Activated T-cell treated with anti-CD3 and anti-CD28 coated beads for 4 hours (primary cell): ENCODE measurements at places on chromosomes 4 and X.

GRCh38 chr4:24169956-24170355 lies 280.1 kb upstream of the PPARGC1A start:
- no peak for DNase-seq

DNA sequence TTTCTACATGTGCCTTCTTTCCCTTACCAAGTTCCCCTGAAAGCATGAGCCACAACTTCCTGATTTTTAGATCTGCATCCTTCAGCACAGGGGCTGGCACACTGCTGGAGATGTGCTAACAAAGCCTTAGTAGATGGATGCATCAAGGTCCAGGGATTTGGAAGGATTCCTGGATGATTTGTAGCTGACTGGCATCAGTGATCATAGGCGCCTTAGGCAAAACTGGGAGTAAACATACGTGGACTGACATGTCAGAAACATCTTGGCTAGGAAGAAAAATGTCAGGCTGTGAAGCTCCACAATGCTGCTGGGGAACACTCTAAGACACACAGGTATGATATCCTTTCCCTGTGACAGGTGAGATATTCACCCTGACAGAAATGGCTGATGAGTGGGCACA lies 156.4 kb downstream of the AMELX start:
- no peak for DNase-seq

DNA sequence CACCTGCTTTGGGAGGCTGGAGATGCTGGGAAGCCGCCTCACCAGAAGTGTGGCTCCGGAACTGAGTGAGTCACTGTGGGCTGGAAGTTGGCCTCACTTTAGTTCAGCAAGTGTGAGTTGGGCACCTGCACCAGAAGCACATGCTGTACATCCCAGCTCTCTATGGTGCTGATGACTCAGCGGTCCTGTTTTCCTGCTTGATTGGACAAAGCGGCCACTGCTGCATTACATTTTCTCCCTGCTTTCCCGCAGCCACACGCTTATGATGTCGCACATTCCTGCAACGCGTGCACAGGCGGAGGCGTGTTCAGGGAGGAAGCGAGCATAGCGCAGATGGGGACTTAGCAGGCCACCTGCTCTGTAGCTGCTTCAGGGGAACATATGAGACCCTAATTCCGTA lies 26.7 kb upstream of the CLDN34 start:
- DNase-seq = no peak

DNA sequence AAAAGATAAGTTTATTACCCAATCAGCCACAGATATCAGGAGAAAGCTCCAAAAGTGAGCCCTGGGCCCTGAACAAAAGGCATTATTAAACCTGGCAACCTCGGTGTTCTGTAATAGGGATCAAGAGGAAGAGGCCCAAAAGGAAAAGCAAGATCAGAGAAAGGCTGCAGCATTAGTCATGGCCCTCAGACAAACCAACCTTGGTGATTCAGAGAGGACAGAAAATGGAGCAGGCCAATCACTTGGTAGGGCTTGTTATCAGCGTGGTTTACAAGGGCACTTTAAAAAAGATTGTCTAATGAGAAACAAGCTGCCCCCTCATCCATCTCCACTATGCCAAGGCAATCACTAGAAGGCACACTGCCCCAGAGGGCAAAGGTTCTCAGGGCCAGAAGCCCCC lies 75.7 kb downstream of the AGTR2 start:
- DNase-seq = no peak

GRCh38 chr4:12471193-12471592 lies 1012.9 kb downstream of the RAB28 start:
- DNase-seq = no peak

DNA sequence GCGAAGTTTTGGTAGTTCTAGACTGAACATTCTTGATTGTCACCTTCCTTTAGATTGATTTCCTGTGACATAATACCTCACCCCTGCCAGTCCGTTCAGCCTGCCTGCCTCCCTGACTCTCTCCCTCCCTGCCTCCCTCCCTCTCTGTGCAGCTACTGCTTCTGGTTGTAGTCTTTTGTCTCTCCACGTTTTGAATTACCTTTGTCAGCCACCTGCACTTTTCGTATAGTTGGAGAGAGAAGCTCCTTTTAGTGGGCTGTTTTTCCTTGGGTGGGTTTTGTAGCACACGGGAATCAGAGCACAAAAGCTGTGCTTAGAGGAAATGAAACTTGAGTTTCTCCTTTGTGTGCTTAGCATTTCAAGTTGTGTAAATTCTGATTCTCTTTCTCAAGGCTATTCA lies 32.6 kb upstream of the MSMO1 start:
- no peak for DNase-seq

DNA sequence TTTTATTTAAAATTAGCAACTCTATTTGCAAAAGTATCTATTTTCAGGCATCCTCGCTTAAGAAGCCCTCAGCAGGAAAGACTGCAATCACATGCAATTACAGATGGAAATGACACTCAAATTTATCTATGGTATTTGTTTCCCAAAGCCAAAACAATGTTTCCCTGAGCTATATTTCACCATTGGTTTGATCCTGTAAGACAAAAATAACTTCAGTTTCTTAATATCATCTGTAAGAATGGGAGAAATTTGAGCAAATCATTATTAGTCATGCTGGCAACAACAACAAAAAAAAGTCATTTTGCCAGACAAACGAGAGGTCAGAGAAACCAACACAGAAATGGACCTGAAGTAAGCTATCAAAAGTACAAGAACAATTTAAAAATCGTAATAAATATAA lies 204.1 kb downstream of the NR3C2 start:
- no peak for DNase-seq

DNA sequence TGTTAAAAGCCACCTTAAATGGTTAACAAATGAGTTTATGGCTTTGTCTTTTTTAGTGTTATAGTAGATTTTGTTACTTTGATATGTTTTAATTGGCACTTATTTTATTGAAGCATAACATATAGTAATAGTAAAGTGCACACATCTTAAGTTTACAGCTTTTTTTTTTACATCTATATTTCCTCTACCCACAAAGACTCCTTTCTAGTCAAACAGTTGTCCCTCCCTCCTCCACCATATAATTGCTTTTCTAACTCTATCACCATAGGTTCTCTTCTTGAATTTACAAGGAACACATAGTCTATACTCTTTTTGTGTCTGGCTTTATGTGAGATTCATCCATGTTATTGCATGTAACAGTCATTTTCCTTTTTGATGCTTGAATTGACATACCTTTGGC lies 71.5 kb downstream of the PDK3 start:
- no peak for DNase-seq

- DNase-seq = no peak
Measured at GRCh38 chr4:140648716-140649308, 80.1 kb upstream of the UCP1 start.

- DNase-seq = no peak
Measured at GRCh38 chr4:48634688-48635308, 144.7 kb downstream of the ZAR1 start.
